RWPE2 (cell line): ENCODE measurements at places on chromosomes 12 and 14.

DNA sequence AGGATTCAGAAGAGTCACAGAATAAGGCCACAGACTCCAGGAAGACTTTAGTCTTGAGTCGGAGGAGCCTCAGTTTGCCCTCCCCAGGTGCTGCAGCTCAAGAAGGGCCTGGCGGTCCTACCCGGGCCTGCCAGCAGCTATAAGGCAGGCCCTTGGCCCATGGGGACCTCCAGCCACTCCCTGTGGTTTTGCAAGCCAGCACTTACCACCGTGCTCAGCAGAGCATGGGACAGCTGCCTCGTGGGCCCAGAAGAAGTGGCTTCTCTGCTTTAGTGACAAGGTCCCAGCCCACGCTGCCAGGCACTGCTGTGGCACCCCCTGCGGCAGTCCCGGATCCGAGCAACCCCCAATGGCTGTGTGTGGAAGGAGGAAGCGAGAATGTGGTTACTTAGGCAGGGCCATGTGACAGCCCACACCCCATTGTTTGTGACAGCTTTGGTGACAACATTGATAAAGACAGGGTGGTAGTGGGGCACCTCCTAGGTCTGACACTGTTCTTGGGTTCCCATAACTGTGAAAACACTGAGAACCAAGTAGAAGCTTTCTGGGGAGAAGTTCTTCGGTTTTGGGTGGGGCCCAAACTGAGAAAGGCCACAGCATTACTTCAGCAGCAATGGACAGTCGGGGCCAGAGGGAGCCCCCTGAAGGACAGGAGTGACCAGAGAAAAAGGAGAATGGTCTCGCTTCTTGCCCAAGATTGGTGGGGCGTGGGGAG is at the start of gene SELPLG:
TSS of gene SELPLG (minus strand) at position 361 of the 715 bp plus-strand sequence. CDS start 9,587 bp downstream, outside the sequence.
- no peak for DNase-seq

DNA sequence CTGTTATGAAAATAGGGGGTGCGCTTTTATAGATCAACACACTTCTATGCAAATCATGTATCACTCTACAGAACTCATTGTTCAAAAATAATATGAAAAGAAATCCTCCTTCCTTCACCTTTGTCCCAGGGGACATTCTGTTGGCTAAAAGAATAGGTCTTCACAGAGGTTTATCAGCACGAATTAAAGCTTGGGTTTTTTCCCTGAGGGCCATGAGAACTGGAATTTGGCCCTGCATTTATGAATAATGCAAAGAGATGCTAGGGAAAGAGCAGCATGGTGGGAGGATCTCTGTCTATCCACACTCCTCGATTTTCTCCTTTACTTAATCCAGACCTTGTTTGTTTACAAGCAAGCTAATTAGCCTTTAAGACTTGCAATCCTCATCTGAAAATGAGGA is 16.2 kb upstream of the CRADD start:
- DNase-seq: no peak

DNA sequence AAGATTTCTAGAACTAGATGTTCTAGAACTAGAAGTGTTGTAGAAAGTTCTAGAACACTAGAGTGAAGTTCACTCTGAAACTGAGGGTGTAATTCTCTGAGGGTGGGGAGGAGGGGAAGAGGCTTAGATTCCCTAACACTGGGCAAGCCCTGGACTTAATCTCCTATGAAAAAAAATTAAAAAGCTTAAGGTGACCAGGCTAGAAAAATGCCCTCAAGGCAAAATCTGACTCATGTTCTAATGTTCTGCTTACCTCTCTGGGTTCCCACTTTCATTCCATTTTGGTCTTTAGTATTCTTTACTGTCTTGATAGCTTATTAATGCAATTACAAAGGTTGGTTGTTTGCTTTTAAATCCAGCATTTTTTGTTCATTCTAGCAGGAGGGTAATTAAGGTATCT is 101.5 kb downstream of the KICS2 start:
- DNase-seq: no peak

DNA sequence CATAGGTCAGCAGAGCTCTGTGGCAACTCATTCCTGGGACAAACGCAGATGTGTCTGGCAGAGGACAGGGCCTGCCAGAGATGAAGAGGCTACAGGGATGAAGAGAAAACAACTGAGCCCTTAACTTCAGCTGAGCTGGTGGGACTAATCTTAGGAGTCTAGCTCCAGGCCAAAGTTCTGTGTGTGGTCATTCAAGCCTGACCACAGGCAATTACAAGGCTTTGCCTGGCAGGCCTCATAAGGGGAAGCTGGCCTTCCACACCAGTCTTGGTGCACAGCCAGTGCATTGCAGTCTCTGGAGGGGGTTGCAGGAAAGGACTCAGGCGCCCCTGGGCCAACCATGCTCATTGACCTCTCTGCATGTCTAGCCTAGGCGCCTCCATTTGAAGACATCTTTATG is 127.6 kb upstream of the DAAM1 start:
- no peak for DNase-seq

DNA sequence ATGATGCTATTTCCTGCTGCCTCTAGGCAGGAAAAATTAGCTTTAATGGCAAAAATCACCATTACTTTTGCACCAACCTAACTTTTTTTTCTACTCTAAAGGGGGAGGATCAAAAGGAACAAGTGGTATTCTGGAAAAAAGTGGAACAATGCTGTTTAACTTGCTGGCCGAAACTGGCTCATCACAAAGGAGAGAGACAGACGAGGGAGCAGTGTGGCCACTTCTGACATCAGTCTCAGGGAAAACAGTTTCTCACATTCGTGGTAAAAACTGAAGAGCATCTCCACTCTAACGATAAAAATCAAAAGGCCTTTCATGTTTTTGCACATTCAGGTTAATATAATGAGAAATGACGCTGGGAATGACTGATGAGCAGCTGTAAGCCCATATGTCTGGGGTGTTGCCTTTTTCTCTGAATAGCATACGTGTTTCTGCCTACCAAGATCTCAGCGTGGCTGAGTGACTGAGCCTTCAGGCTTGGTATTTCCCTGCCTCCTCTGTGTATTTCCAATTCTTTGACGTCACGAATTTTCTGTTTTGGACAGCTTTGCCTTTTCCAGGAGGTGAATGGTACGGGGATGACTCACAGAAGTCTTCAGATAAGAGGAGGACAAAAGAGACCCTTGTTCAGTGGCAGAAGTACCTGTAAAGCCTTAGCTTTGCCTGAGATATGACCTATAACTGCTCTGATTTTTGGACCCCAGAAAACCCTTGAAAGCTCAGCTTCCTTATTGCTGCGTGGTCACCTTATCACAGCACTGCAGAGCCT is 358.8 kb downstream of the GLT1D1 start:
- no peak for DNase-seq

DNA sequence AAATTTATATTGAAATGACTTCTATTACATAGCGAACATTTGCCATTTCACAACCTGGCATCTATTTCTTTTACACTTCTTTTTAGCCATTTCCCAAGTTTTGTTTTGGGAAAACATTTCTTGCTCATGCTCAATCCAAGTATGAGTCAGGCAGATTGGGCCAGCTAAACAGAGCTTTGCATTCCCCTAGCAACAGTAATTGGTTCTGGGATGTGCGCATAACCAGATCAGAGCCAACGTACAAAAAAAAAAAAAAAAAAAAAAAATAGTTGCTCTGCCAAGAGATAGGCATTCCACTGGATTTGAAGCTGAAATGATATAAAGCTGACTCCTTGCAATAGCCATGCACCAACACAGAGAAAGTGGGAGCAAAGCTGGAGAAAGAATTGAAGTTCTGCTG is 37.5 kb downstream of the PLCZ1 start:
- DNase-seq: no peak
